ENCODE measurements at places on chromosomes 4 and X. TPM values are rescaled to one million over a fixed set of nuclear protein-coding genes. Genes with fewer than 3 reads are reported as not detected.

DNA sequence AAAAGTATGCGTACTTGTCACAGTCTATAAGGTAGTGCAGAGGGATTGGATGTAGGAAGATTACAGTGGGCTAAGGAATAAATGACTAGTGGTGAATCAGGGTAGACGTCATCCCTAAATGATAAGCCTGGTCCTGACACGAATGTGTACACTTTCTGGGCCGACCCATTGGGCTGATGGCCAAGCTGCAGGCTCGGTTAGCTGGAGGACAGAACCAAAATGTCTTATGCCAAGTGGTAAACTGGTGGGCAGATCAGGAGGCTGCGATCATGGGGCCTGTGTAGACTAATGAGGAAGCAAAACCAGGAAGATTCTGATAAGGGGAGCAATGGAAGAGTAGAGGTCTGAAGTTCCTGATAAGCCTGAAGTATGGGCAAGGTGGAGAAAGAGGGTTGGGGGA, 272.8 kb upstream of the GATB start:
- DNase-seq, result no peak
- H3K4me3 ChIP-seq, result no peak overlapping the region
- no peaks in the 10 kb centered on the region for H3K4me1 ChIP-seq
- peaks cover 5% of the 10 kb centered on the region for H3K27me3 ChIP-seq

DNA sequence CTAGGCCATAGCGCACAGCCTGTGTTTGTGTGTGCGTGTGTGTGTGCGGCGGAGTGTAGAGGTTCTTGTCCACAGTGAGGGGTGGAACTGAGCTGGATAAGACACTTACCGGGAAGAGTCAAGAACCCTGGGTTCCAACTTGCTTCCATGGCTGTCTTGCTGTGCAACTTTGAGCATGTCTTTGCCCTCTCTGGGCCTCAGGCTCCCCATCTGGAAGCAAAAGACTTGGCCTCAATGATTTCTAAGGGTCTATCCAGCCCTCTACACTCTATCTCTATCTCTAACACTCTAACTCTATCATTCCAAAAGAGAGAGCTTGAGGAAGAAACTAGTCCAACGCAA, 121.3 kb upstream of the PJA1 start:
- no peak for DNase-seq
- no peaks in the 10 kb centered on the region for H3K4me1 ChIP-seq
- no peaks in the 10 kb centered on the region for H3K36me3 ChIP-seq
- H3K27ac ChIP-seq, result no peak overlapping the region
- H3K4me3 ChIP-seq, result no peak overlapping the region

DNA sequence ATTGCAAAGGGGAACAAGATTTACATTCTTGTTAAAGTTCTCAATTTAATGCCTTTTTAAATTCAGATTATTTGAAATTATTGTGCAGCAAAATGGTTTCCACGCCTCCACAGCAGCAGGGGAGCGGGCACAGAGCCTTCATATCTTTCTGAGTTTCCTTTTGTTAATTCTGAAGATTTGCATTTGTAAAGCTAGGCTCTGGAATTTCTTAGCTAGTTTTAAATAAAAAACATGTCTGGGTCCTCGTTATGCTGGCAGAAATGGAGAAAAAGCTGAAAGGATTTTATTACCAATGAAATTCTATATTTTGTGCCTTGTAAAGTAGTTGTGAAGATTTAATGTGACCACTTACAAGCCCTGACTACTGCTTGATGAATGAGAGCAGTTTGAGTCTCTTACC, 40.8 kb upstream of the MAGED1 start:
- no peak overlapping the region for H3K27ac ChIP-seq
- no peaks in the 10 kb centered on the region for H3K27me3 ChIP-seq
- H3K36me3 ChIP-seq, result peaks cover 9% of the 10 kb centered on the region
- no peak overlapping the region for H3K4me3 ChIP-seq
- no peaks in the 10 kb centered on the region for H3K4me1 ChIP-seq

SSX2B gene
- not detected for total RNA-seq

DNA sequence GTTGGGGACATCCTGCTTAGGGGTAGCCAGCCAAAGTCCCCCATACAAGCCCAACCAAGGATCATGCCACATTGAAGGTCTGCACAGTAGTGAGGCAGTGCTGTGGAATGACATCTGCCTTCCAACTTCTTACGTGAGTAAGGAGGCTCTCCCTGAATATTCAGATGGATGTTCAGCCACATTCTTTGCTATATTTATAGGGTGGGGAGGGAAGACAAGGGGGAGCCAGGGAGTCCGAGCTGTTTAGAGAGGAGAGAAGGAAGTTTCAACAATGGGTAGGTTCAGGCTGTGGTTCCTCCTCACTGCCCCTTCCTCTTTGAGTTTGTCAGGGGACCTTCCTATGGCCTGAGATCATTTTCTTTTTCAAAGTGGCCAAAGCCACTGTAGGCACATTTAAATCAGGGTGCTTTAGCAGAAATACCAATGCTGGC, 29.8 kb downstream of the MSN start:
- no peak for DNase-seq
- peak overlapping the region; percentile 93 for H3K27ac ChIP-seq
- H3K4me3 ChIP-seq, result peak overlapping the region; percentile 42
- no peaks in the 10 kb centered on the region for H3K27me3 ChIP-seq

DNA sequence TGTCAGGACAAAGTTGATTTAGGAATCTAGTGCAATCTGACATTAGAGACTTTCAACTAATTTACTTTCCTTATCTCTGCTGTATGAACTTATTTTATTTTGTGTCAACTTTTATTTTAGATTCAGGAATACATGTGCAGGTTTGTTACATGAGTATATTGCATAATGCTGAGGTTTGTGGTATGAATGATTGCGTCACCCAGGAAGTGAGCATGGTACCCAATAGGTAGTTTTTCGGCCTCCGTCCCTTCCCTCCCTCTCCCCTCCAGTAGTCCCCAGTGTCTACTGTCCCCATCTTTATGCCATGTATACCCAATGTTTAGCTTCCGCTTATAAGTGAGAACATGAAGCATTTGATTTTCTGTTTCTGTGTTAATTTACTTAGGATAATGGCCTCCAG, 68.7 kb upstream of the TEX13D start:
- H3K4me3 ChIP-seq, result no peak overlapping the region
- H3K27me3 ChIP-seq, result no peaks in the 10 kb centered on the region
- no peaks in the 10 kb centered on the region for H3K4me1 ChIP-seq
- no peaks in the 10 kb centered on the region for H3K36me3 ChIP-seq
- no peak overlapping the region for H3K27ac ChIP-seq

GRCh38 chr4:24583451-24584210, 723 bp downstream of the DHX15 start:
- H3K27ac ChIP-seq, result peak overlapping the region; percentile 92
- DNase-seq, result peak; percentile 86
- H3K4me3 ChIP-seq, result peak overlapping the region; percentile 90
- no peaks in the 10 kb centered on the region for H3K36me3 ChIP-seq
- no peaks in the 10 kb centered on the region for H3K27me3 ChIP-seq

GRCh38 chr4:100311181-100311580, 120.9 kb upstream of the DDIT4L start:
- no peaks in the 10 kb centered on the region for H3K27me3 ChIP-seq
- H3K4me3 ChIP-seq, result no peak overlapping the region
- no peaks in the 10 kb centered on the region for H3K36me3 ChIP-seq

GRCh38 chrX:11663875-11664210, 1.9 kb downstream of the ARHGAP6 start:
- peaks cover 12% of the 10 kb centered on the region for H3K27me3 ChIP-seq
- H3K4me1 ChIP-seq, result peaks cover 13% of the 10 kb centered on the region
- H3K4me3 ChIP-seq, result peak overlapping the region; percentile 79
- H3K27ac ChIP-seq, result no peak overlapping the region
- no peak for DNase-seq

- peak overlapping the region; percentile 60 for H3K27ac ChIP-seq
- H3K27me3 ChIP-seq, result peaks cover 13% of the 10 kb centered on the region
- no peak overlapping the region for H3K4me3 ChIP-seq
- H3K36me3 ChIP-seq, result peaks cover 3% of the 10 kb centered on the region
- no peak for DNase-seq
- H3K4me1 ChIP-seq, result peaks cover 13% of the 10 kb centered on the region
These were observed 142.9 kb upstream of the SLC4A4 start for GRCh38 chr4:71195924-71196323.

SOWAHD gene
- 0.23 TPM for total RNA-seq

DNA sequence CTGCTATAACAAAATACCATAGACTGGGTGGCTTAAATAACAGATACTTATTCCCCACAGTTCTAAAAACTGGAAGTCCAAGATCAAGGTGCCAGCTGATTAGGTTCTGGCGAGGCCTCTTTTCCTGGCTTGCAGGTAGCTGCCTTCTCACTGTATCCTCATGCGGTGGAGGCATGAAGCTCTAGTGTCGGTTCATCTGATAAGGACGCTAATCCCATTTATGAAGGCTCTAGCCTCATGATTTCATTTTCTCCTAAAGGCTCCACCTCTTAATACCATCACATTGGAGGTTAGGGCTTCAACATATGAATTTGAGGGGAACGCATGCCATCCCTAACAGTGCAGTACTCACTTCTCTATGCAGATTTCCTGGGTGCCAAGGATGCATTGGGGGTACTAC, 57.9 kb upstream of the STIM2 start:
- DNase-seq, result no peak
- no peak overlapping the region for H3K4me3 ChIP-seq
- no peaks in the 10 kb centered on the region for H3K27me3 ChIP-seq
- H3K4me1 ChIP-seq, result peaks cover 2% of the 10 kb centered on the region

SFRP2 gene
- 130 TPM for total RNA-seq

DNA sequence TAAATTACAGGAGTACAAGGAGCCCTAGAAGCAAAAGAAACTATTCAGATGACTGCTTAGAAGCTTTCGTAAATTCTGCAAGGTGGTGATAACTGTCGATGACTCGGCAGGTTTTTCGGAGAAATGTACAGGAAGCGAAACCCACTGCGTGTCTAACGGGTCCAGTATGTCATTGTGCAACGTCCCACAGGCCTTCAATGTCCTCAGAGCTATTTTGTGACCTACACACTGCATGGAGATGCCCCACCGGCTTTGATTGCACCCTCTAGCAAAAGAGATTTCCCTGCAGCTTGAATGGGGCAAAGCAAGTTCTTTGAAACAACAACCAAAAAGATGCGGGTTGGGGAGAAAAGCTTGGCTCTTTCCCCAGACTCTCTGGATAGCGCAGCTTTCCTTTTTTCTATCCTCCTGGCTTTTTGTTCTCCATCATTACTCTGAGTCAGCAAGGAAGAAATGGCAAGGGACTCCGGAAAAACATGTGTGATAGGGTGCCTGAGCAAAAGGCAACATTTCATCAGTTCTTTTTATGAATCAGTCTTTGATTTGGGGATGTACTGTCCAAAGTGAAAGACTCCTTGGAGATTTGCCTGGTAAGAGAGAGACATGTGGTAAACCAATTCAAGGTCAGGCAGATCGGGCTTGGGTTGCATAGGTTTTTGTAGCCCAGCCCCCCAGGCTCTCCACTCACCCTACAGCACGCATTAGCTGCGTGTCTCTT, 112.0 kb upstream of the TBL1X start:
- H3K36me3 ChIP-seq, result no peaks in the 10 kb centered on the region
- peak overlapping the region; percentile 54 for H3K27ac ChIP-seq
- no peaks in the 10 kb centered on the region for H3K27me3 ChIP-seq
- no peak overlapping the region for H3K4me3 ChIP-seq

HTT gene
- total RNA-seq, result 54.7 TPM

DNA sequence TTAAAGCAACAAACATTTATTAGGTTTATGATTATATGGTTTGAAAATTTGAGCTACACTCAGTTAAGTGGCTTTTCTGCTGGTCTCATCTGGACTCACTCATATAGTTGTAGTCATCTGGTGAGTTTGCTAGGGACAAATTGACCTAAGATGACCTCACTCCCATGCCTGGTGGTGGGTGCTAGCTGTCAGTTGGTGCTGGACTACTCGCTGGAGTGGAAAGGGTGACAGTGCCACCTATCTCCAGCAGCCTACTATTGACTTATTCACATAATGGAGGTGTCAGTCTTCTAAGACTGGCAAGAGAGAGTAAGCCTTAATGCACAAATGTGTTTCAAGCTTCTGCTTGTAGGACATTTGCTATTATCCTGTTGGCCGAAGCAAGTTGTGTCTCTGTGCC, 88.2 kb downstream of the TASL start:
- H3K27me3 ChIP-seq, result peaks cover 3% of the 10 kb centered on the region
- no peaks in the 10 kb centered on the region for H3K4me1 ChIP-seq
- H3K4me3 ChIP-seq, result no peak overlapping the region
- no peak overlapping the region for H3K27ac ChIP-seq
- no peak for DNase-seq

- peaks cover 35% of the 10 kb centered on the region for H3K4me1 ChIP-seq
- H3K36me3 ChIP-seq, result no peaks in the 10 kb centered on the region
- peak overlapping the region; percentile 11 for H3K4me3 ChIP-seq
- peak overlapping the region; percentile 99 for H3K27ac ChIP-seq
- H3K27me3 ChIP-seq, result no peaks in the 10 kb centered on the region
These were observed 31.7 kb upstream of the PDLIM3 start for GRCh38 chr4:185566972-185567371.

GRCh38 chr4:8061145-8061544, 97.5 kb downstream of the ABLIM2 start:
- peaks cover 23% of the 10 kb centered on the region for H3K27me3 ChIP-seq
- no peak overlapping the region for H3K27ac ChIP-seq
- H3K4me3 ChIP-seq, result no peak overlapping the region
- DNase-seq, result no peak
- peaks cover 9% of the 10 kb centered on the region for H3K36me3 ChIP-seq
- no peaks in the 10 kb centered on the region for H3K4me1 ChIP-seq

IL3RA gene
- 0.23 TPM for total RNA-seq

DNA sequence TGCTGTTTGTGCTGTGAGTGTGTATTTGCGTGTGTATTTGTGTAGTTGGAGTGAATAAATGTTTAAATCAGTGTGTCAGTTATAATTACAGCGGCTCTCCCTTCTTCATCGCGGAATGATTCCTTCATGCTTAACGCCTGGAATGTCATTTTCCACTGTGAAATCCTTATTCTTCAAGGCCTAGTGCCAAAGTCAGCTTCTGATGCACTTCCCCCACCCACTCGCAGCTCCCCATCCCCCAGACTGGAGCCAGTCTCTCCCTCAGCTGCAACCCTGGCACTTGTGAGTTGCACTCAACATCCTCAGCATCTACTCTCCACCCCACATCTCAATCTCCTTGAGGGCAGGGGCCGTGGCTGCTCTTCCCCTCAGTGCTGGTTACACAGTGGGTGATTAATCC, 583.0 kb downstream of the BCOR start:
- H3K27ac ChIP-seq, result peak overlapping the region; percentile 80
- H3K4me1 ChIP-seq, result peaks cover 25% of the 10 kb centered on the region
- H3K4me3 ChIP-seq, result no peak overlapping the region

MUC7 gene
- total RNA-seq, result not detected

DNA sequence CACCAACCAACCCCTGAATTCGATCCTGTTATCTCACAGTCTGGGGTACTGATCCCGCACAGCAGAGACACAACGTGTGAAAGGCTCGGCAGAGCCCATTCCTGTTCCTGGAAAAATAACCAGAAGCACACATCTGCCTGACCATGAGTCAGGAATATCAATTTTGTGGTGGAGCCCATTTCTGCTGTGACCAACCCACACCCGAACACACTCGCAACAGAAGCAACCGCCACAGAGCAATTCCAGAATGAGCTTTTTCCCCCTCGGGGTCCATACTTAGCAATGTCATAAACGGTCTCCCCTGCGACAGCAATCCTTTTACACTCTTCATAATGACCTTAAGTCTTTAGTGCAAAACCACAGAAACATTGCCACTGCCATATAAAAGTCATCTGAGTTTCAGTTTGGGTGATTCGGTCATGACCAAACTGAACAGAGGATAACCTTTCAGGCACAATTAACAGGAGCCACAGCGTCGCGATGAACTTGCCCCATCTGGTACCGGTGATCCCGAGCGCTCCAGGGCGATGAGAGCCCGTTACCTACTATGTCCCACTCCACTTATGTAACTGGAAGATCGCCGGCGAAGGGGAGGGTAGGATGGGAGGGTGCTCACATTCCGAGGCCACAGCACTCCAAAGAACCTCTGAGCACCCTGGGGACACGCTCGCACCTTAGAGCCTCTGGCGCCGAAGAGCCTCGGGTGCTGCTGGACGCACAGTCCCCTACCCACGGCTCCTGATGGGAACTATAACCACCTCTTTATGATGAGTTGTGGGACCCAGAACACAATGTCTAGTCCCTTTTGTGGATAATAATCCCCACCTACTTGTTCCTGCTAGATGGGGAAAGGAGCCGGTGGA, 1.1 kb downstream of the MECP2 start:
- H3K4me1 ChIP-seq, result peaks cover 44% of the 10 kb centered on the region
- H3K36me3 ChIP-seq, result peaks cover 3% of the 10 kb centered on the region

All from chondrocyte (in vitro differentiated cells).